Bladder microvascular endothelial cell (primary cell): ENCODE measurements at places on chromosomes 2 and 18. TPM values are rescaled to one million over a fixed set of nuclear protein-coding genes. Genes with fewer than 3 reads are reported as not detected.

Gene WNT10A
- total RNA-seq: not detected in 2 replicates

Gene GALNT14
- total RNA-seq: 0.13 and 0.32 TPM in 2 replicates

Gene MFSD2B
- total RNA-seq: 0.25 TPM in 1 of 2 replicates, not detected in the other

Gene CMPK2
- 1.4 and 3.6 TPM in 2 replicates for total RNA-seq

Gene VWC2L
- not detected in 2 replicates for total RNA-seq

Gene WDSUB1
- total RNA-seq: 3.7 and 7.9 TPM in 2 replicates

Gene DNAJC5G
- total RNA-seq: 0.16 and 4.4 TPM in 2 replicates

Gene CAVIN2
- total RNA-seq: 170 and 293 TPM in 2 replicates

Gene MRPL19
- total RNA-seq: 16.7 and 42.4 TPM in 2 replicates

Gene STAT4
- total RNA-seq: under 0.01 and 1.4 TPM in 2 replicates

Gene COLEC11
- 0.16 and 0.57 TPM in 2 replicates for total RNA-seq

Gene METTL4
- 10.7 and 15.4 TPM in 2 replicates for total RNA-seq

Gene PLGLB1
- 0.16 and 5.9 TPM in 2 replicates for total RNA-seq

Gene TUBA3E
- total RNA-seq: not detected in 2 replicates

Gene RNF25
- 25.4 and 37.7 TPM in 2 replicates for total RNA-seq

Gene ATP6V1C2
- total RNA-seq: 0.19 and 0.32 TPM in 2 replicates

Gene SNORC
- under 0.01 and 0.63 TPM in 2 replicates for total RNA-seq

Gene LYPD1
- 0.65 and 3.1 TPM in 2 replicates for total RNA-seq

Gene NAT8
- total RNA-seq: not detected in 2 replicates

Gene TRIM43
- total RNA-seq: not detected in 2 replicates

Gene DSG1
- total RNA-seq: not detected in 2 replicates

Gene BMP10
- not detected in 2 replicates for total RNA-seq

Gene G6PC2
- total RNA-seq: not detected in 2 replicates

Gene CYP26B1
- total RNA-seq: 0.16 and 1.2 TPM in 2 replicates

Gene THUMPD2
- total RNA-seq: 4.7 and 11.3 TPM in 2 replicates

Gene UGT1A10
- total RNA-seq: 0.06 TPM in 1 of 2 replicates, not detected in the other

Gene TUBA4B
- total RNA-seq: not detected in 2 replicates

Gene ZAP70
- total RNA-seq: under 0.01 and 0.16 TPM in 2 replicates

Gene FLACC1
- total RNA-seq: 0.49 and 1.3 TPM in 2 replicates

Gene ALPG
- not detected in 2 replicates for total RNA-seq

Gene LNPK
- total RNA-seq: 3.9 and 10.6 TPM in 2 replicates

Gene SCN7A
- total RNA-seq: not detected in 2 replicates

Gene MC2R
- not detected in 2 replicates for total RNA-seq

Gene SPR
- total RNA-seq: 32.9 and 43.2 TPM in 2 replicates

Gene ATF2
- 34.2 and 59.1 TPM in 2 replicates for total RNA-seq

Gene B3GNT7
- under 0.01 and 5.9 TPM in 2 replicates for total RNA-seq

Gene SPAG16
- 7.8 and 13.3 TPM in 2 replicates for total RNA-seq
